ENCODE measurements at places on chromosomes 3 and 15. TPM values are rescaled to one million over a fixed set of nuclear protein-coding genes. Genes with fewer than 3 reads are reported as not detected.

DNA sequence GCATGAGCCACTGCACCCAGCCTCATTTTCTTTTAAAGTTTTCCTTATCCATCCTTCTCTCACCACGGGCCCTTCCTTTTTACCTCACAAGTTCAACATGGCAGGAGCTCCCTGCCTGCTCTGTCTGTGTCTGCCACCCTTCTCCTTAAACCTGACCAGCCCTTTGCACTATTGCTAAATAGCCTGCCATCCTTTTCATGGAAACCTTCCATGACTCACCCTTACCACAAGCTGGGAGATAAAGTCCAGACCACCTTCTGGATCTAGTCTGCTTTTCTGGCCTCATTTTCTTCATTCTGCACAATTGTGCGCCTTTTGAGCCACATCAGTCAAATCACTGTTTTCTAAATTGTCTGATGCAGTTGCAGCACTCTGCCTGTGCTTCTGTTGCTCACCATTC lies 8.9 kb downstream of the PARP14 start:
- H3K4me3 ChIP-seq, result no peak overlapping the region
- no peaks in the 10 kb centered on the region for H3K27me3 ChIP-seq
- H3K27ac ChIP-seq, result no peak overlapping the region
- no peaks in the 10 kb centered on the region for H3K4me1 ChIP-seq

The ABHD10 gene
- 40.8 TPM for total RNA-seq

The ISG20 gene
- total RNA-seq, result 23.9 TPM

The XIRP1 gene
- total RNA-seq, result not detected

GRCh38 chr3:192570821-192571791 lies 156.2 kb downstream of the FGF12 start:
- H3K36me3 ChIP-seq, result no peaks in the 10 kb centered on the region
- no peaks in the 10 kb centered on the region for H3K4me1 ChIP-seq
- H3K27me3 ChIP-seq, result no peaks in the 10 kb centered on the region
- peak; percentile 81 for DNase-seq
- H3K4me3 ChIP-seq, result no peak overlapping the region
- no peak overlapping the region for H3K27ac ChIP-seq

DNA sequence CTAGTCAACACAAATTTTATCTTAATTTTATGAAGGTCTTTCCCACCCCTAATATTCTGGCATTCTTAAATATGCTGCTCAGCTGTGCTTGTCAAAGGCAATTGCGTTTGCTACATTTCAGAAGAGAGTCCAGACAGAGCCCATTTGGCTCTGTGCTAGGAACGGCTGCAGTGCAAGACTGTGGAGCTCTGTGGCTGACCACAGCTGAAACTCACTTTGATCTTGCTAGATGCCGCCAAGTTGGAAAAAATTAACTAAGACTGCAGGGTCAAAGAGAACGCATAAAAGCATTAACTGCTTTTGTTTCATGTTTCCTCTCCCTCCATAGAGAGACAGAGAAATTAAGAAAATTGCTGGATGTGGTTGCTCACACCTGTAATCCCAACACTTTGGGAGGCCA lies 7.6 kb upstream of the PPP1R2 start:
- no peaks in the 10 kb centered on the region for H3K27me3 ChIP-seq
- H3K4me3 ChIP-seq, result no peak overlapping the region
- H3K27ac ChIP-seq, result no peak overlapping the region
- no peaks in the 10 kb centered on the region for H3K36me3 ChIP-seq

- no peaks in the 10 kb centered on the region for H3K4me1 ChIP-seq
- H3K27me3 ChIP-seq, result no peaks in the 10 kb centered on the region
- H3K4me3 ChIP-seq, result no peak overlapping the region
- no peak for DNase-seq
Observed at GRCh38 chr3:9606108-9606507, 43.2 kb upstream of the MTMR14 start.

- H3K36me3 ChIP-seq, result no peaks in the 10 kb centered on the region
- DNase-seq, result peak; percentile 57
- no peaks in the 10 kb centered on the region for H3K27me3 ChIP-seq
- peaks cover 5% of the 10 kb centered on the region for H3K4me1 ChIP-seq
- H3K4me3 ChIP-seq, result no peak overlapping the region
Observed at GRCh38 chr15:99976811-99977271, 243.6 kb upstream of the LYSMD4 start.
